ENCODE measurements at places on chromosomes 3 and 15.

DNA sequence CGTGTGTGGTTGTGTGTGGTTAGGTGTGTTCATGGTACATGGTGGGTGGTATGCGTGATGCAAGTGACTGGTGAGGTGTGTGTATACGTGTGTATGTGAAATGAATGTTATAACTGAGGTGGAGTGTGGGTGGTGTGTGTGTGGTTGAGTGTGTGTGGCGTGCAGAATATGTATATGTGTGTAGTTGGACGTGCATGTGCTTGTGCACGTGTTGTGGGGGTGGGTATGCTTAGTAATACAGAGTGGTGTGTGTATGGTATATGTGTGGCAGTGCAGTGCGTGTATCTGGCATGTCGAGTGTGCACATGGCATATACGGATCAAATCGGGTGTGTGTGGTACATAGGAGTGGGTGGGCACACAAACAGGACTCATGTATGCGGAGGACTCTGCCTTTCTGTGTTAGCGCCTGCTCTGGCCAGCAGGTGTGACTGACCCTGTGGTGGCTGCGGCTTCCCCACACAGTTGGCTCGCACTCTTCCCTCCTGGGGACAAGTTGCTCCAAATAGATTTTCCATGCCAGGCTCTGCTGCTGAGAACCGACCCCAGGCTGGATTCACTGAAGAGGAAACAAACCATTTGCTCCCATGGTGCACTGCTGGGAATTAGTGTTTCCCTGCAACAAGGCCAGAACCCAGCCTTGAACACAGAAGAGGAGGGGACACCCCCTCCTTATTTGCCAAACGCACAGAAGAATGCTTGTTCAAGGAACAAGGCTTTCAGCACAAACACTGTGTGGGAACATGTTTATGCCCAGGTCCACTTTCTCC lies 1.2 kb upstream of the C3orf70 start:
- no peak for DNase-seq

GRCh38 chr15:89192766-89193165 lies 28.6 kb downstream of the RLBP1 start:
- no peak for DNase-seq

DNA sequence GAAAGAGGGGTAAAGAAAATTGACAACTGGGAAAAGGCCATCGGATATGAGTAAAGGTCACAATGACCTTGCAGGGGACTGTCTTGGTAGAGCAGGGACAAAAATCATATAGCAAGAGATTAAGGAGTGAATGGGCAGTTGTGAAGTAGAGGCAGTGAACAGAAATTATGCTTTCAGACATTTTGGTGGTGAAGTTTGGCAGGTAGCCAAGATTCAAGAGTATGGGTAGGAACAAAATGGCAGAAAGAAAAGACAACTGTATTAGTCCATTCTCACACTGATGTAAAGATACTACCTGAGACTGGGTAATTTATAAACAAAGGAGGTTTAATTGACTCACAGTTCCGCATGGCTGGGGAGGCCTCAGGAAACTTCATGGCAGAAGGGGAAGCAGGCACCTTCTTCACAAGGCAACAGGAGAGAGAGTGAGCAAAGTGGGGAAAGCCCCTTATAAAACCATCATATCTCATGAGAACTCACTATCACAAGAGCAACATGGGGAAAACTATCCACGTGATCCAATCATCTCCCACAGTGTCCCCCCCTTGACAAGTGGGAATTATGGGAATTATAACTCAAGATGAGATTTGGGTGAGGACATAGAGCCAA lies 84.0 kb downstream of the CGNL1 start:
- DNase-seq, result no peak

DNA sequence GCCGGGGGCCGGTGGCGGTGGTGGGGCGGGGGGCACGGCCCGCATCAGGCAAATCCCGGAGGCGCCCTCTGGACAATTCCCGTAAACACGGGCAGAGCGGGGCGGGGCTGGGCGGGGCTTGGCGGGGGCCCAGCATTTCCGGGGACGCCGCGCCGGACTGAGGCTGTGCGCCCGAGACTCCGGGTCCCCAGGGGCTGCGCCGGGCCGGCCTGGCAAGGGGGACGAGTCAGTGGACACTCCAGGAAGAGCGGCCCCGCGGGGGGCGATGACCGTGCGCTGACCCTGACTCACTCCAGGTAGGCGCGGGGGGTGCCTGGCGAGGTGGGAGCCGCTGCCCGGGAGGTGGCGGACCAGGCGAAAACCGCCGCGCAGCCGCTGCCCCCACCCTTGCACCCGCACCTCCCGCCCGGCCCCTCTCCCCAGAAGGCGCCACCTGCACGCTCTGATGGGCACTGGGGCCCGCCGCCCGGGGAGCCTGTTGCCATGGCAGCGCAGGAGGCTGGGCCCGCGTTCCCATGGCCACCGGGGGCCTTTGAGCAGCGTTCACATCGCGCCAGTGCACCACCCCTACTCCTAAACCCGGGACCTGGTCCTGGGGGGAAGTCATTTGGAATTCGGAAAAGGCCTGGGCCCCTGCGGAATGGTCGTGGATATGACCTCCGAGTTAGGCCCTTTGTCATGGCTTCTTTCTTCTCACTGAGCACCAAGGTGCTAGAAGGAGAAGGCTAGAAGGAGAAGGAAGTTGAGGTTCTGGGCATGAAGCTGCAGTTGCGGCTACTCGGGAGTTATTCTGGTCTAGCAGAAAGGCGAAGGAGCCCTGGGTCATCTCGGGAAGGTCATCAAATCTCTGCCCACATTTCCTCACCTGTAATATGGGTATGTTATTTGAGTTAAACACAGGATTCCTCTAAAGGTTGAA lies 16.1 kb upstream of the SEMA4B start:
- DNase-seq, result no peak

GRCh38 chr3:189914799-189915198 lies 205.9 kb downstream of the P3H2 start:
- DNase-seq, result no peak

- no peak for DNase-seq
Measured at GRCh38 chr3:46960081-46960701, 16.4 kb downstream of the CCDC12 start.

Data from putamen (tissue), 1 donor.